Activated T-cell treated with anti-CD3 and anti-CD28 coated beads, Interleukin-2, amount 50 U/mL, for 1 hour (primary cell): ENCODE measurements at places on chromosomes 12 and 14.

DNA sequence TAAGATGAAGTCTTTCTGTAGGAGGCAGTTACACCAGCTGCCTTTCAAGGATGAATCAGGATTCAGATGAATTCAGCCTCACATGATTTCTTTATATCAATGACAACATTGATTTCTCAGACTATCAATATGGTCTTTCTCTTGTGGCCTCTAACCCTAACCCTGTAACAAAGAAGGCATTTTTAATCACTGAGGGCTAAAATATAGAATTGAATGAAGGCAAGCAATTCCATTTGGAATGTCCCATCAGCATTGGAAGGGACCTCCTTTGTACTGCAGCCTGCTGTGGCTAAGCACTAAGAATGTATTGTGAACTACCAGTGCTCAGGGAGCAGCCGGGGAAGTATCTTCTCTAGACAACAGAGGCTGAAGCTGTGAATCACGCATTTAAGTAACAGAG, 90.6 kb upstream of the FRMD6 start:
- DNase-seq: no peak

DNA sequence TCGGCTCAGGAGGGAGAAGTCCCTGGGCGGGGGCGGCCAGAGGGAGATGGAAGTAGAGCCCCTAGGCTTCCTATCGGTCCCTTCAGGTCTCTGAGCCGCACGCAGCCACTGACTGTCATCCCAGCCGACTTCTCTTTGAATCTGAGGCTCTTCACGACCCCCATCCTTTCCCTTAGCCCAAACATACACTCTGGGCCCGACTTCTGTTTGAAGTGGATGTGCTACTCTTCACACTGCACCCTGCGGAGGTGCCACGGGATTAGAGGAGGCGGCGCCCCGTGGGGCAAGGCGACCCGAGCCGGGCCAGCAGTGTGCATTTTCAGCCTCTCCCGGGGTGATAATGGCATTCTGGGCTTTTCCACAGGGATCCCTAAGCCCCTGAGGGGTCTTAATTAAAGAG, 6.0 kb upstream of the DACT1 start:
- DNase-seq: no peak

GRCh38 chr12:123983822-123984485, 10.9 kb downstream of the ZNF664 start:
- DNase-seq: peak; percentile 44

DNA sequence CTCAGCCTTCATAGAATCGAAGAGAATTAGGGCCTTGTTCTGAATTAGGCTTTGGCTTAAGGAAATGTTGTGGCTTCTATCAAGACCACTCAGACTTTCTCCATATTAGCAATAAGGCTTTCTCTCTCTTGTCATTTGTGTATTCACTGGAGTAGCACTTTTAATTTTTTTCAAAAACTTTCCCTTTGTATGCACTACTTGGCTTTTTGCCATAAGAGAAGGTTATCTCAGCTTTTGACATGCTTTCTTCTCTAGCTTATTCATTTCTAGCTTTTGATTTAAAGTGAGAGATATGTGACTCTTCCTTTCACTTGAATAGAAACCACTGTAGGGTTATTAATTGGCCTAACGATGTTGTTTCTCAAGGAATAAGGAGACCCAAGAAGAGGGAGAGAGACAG, 244.2 kb downstream of the GPHN start:
- no peak for DNase-seq

DNA sequence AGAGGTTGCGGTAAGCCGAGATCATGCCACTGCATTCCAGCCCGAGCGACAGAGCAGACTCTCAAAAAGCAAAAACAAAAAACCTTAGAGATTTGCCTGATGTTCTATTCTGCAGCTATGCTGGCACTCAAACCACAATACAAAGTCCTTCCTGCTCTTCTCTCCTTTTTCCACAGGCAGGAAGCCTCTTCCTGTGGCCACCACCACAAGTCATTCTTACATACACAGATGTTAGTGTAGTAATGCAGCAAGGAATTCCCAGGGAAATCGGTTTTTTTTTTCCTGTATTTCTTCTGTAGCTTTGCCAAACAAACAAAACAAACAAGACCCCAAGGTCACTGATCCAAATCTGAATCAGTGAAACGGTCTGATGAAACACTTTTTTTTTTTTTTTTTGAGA, 104.3 kb downstream of the FIGNL2 start:
- DNase-seq: no peak

DNA sequence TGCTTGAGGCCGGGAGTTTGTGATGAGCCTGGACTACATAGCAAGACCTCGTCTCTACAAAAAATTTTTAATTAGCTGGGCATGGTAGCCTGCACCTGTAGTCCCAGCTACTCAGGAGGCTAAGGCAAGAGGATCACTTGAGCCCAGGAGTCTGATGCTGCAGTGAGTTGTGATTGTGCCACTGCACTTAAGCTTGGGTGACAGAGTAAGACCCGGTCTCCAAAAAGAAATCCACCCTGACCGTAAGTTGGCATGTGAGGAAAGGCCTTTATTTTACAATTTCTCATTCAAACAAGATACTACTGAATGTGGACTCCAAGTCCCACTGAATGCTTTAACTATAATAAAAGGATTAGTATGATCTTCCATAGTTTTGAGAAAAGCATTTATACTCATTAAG, 27.3 kb downstream of the PSMA6 start:
- no peak for DNase-seq

DNA sequence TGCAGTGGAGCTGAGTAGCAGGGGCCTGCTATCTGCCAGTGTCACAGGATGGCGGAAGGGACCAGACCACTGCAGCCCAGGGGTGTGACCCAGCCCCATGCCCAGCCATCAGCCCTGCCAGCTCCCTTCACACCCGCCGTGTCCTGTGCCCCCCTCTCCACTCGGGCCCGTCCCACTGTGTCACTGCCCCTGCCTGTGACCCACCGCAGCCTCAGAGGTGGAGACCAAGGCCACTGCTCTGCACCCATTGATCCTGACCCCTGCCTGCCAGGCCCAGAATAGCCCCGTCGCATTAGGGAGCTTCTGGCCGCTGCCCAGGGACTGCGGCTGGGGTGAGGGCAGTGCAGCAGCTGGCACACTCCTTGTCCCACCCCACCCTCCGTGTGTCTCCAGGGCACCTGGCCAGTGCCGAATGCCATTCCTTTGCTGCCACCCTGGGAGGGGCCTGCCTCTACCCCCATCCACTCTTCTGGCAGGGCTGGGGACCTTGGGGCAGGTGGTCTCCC, 2.1 kb upstream of the CRIP2 start:
- no peak for DNase-seq

GRCh38 chr14:80996049-80996901, 40.9 kb downstream of the TSHR start:
- no peak for DNase-seq

DNA sequence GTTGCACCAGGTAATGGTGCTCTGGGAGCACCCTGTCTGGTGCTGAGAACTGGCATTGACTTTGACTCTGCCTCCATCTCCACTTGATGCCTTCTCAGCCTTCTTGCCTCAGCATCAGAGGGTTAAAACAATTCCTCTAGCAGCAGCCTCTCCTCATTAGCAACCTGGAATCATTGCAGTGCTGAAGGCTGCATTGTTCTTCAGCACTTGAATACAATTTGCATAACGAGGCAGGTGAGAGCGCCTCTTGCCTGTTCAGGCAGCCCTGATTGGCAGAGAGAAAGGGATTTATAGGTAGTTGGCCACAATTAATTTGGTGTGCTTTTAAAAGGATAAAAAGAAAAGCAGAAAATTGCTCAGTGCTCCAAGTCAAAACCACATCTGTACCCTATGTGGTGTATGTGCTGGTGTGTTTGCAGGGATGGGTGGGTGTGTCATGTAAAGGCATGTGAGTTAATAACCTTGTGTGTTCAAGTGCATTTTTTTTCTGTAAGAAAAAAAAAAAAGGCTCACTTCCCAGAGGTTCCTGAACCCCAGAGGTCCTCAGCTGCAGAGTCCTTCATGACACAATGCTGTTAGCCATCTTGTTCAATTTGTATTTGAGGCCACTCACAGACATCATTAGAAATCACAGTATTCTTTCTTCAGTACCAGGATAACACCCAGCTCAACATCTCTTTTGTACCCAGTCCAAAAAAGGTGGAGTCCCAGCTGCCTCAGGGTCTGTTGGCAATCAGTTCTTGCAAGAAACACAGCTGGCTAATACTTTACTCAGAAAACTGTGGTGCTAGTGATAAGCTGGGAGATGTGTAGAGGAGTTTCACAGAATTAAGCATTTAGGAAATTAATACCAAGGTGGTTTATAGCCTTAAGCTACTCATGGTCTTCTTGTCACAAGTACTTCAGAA, 385.6 kb downstream of the GRIN2B start:
- DNase-seq: no peak

DNA sequence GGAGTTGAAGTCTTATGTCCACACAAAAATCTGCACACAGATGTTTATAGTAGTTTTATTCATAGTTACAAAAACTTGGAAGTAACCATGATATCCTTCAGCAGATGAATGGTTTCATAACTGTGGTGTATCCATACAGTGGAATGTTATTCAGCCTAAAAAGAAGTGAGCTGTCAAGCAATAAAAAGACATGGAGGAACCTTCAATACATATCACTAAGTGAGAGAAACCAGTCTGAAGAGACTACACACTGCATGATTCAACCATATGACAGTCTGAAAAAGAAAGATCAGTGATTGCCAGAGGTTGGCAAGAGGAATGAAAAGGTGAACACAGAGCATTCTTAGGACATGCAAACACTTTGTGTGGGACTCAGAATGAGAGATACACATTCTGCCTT, 18.6 kb upstream of the IFNG start:
- DNase-seq: no peak

DNA sequence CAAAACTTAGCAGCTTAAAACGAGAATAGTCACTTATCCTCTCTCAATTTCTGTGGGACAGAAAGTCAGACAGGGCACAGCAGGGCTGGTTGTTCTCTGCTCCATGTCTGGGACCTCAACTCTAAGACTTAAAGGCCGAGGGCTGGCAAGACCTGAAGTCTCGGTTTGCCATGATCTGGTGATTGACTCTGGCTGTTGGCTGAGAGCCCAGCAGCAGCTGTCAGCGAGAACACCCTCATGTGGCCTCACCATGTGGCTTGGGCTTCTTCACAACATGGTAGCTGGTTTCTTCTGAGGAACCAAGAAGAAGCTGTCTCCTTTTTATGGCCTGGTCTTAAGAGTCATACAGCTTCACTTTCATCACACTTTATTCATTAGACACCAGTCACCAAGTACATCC, 1.7 kb upstream of the VASH1 start:
- no peak for DNase-seq

DNA sequence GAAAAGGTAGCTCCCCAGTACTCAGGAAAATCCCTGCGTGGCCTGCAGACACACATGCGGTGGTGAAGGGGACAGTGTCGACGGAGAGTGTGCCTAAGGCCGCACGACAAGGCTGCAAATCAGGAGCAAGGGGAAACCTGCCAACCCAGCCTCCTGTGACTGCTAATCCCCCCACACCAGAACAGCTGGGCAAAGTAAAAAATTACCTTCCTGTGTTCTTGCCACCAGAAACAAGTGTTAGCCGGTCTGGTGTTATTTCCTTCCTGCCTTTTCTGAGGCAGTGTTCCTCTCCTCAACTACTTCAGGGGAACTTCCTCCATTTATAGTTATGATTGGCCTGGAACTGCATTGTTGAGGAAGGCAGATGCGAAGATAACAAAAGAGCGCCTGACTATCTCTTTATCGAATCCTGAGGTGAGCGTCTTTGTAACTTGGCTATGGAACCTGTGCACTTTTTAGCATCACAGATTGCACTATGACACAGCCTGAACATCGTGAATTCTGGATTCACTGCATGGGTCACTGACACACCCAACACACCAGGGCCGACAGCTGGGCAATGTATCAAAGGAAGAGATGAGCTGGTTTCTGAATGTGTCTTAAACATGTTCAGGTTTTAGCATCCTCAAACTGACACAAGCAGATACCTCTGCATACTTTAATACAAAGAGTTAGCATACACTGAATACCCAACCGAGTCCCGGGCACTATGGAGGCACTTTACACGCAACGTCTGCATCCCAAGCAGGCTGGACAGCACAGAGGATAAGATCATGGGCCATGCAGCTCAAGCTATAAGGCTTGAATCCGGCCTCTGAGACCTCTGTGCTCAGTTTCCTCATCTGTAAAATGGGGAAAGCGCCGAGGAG, 28.9 kb downstream of the SLC15A4 start:
- no peak for DNase-seq

GRCh38 chr12:7835766-7836165, 36.9 kb downstream of the SLC2A14 start:
- no peak for DNase-seq

DNA sequence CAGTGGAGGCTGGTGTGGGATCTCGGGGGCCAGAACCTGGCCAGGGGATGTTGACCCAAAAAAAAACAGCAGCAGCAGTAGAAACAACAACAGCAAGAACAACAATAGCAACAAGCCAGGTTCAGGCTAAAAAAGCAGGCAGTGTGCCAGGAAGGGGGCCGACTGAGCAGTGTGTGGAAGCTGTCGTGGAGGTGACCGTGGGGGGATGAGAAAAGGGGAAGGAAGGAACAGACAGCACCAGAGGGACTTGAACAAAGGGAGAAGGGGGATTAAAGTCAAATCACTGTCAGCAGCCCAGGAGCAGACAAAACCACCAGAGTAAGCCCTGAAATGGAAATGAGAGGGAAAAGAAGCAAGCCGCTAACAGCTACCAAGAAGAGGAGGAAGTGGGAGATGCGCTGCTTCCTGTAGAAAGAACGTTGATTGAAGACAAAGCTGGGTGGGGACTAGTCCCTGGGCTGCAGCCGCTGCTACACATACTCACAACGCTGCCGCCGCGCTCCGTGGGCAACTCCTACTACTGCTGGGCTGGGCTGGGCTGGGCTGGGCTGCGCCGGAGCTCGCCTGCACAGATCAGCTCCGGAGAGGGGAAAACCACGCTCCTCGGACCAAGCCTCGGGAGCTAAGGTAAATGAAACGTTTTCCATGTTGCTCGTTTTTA, at the start of gene GNG2:
Gene GNG2, plus strand, starts transcription at position 449 of the 661 bp plus-strand sequence. CDS start 90,067 bp downstream, outside the sequence.
- DNase-seq: peak; percentile 82

DNA sequence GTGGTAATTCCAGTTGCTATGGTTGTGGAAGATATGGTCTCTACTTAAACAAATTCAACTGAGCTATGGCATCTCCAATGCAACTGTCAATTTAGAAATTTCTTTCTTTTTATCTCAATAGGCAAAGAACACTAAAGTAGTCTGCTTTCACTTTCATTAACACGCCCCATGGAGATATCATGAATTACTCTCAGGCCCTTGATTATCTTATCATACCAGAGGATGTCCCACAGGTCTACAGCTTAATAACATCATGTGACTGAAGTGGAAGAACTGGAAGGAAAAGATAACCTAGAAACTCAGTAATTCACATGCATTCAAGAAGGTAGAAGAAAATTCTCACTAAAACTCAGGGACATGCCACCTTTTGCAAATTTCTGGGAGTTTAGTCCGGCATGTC, 114.3 kb downstream of the FLRT2 start:
- DNase-seq: no peak

DNA sequence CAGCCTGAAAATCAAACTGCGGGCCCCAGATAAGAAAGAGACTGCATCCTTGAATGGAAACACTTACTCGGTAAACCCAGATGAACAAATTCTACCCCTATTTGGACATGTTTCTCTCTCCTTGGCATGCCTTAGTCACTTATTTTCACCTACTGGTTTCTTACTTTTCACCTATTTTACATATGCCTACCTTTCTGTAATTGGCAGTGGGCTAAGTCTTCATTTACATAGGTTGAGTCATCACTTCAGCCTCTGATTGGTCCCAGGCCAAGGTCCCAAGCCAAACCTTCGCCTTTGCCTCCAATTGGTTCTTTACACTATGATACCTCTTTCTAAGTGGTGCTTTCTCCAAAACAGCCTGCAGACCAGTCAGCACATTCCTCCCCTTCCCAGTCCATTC, 111.3 kb downstream of the DYRK2 start:
- no peak for DNase-seq

- DNase-seq: peak; percentile 52
Observed at GRCh38 chr12:92030618-92031017, 115.0 kb downstream of the BTG1 start.
